ENCODE measurements at places on chromosomes 6 and 20.

DNA sequence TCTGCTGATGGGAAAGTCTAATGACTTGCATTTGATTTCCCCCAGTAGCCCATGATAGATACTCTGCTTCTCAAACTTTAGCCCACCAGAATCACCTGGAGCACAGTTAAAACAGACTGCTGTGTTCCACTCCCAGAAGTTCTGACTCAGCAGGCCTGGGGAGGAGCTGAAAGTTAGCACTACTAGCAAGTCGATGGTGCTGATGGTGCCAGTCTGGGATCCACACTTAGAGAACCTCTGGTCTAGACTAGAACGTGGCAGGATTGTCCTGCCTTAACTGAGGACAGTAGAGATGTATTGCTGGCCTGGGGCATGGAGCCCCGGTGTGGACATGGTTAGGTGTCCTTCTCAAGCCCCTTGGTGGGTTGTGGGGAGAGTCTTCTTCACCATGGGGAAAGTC lies 8.7 kb downstream of the TOX2 start:
- DNase-seq: no peak

GRCh38 chr20:11807054-11808048 lies 110.3 kb upstream of the BTBD3 start:
- peak; percentile 80 for DNase-seq

DNA sequence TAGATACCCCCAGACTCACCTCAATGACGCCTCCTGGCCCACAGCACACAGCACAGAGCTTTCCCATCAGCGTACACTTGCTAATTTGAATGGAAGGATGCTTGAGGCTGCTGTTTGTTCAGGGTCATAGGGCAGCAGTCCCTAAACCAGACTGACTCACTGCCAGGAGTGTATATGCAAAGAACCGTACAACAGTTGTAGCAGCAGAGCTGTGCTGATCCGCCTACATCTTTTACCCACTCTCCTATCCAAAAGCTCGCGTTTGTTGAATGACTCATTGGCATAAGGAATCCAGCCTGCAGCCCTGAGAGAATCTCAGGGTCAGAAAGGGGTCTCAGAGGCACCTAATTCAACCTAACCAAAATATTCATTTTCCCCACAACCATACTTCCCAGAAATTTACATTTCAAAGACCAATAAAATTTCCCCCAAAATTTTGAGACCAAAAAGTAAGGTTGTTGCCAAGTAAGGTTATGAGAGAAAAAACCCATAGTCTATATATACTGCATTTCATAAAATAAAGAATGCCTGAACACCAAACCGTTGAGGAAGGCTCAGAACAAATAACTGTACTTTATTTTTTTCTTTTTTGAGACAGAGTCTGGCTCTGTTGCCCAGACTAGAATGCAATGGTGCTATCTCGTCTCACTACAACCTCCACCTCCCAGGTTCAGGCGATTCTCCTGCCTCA lies 35.3 kb upstream of the CCND3 start:
- peak; percentile 11 for DNase-seq

- no peak for DNase-seq
These were observed 3.9 kb downstream of the FOXQ1 start for GRCh38 chr6:1315560-1316386.

DNA sequence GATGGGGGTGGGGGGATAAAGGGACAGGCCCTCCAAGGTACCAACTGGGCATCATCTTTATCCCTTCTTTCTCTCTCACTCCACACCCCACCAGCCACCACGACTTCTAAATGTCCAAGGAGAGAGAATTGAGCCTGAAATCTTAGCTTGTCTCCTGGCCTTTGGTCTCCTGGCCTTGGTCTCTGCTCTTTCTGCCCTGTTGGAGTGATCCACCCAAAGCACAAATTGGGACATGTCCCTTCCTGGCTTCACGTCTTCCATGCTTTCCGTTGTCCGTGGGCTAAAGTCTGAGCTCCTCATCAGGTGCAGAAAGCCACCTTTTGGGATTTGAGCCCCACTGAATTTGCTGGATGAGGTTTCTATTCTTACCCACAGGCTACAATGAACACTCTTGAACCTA lies 8.4 kb downstream of the ADIG start:
- DNase-seq: no peak

GRCh38 chr6:714100-714499 lies 21.2 kb upstream of the EXOC2 start:
- DNase-seq: no peak

- DNase-seq: no peak
These were observed 146.7 kb upstream of the TAB2 start for GRCh38 chr6:149170564-149171452.

GRCh38 chr6:29851190-29851589 lies 23.6 kb downstream of the HLA-G start:
- no peak for DNase-seq

DNA sequence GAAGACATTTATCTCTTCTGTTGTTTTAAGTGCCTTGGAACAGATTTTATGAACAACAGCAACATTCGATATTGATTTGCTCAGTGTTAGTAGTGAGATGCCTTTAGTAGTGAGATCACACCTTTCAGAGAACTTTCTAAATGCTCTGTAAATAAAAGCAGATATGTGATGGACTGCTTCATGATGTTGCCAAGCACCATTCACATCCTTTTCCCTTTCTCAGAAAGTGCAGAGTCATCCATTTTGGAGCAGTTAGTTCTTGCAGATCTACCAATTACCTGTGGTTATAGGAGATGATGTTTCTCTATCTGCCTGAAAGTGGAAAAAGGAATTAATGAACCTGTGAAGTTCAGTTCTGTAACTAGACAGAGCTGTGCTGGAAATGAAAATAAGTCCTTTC lies 27.0 kb downstream of the CBFA2T2 start:
- no peak for DNase-seq

DNA sequence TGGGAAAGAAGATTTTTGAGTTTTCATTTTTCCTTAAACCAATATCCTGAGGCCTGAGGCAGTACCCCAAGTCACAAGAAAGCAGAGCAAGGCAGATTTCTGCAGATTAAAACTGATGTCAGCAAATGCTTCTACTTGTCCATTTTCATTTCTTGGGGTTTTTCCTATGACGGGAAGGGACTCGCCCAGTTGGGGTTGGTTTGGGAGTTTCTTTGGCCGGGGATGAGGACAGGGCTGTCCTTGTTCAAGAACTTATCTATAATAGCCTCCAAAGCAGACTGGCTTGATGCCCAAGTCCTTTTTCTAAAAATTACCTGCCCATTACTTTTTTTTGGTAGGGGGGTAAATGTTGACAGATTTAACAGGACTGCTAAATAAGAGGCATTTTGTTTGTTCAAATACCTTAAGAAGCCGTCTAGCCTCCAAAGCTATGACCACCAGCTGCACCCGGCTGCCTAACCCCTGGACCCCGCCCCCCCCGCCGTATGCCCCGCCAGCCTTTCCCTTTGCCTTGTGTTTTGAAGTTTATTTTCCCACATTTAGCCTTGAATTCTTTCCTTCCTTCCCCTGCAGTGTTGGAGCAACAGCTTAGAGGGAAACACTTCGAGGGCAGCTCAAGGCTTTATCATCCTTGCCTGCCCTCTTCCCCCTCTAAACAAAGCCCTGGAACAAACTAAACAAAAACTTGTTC lies 2.5 kb downstream of the KCNK5 start:
- DNase-seq: no peak

- DNase-seq: peak; percentile 64
These were observed 7.6 kb upstream of the TMEM14A start for GRCh38 chr6:52663120-52663935.

DNA sequence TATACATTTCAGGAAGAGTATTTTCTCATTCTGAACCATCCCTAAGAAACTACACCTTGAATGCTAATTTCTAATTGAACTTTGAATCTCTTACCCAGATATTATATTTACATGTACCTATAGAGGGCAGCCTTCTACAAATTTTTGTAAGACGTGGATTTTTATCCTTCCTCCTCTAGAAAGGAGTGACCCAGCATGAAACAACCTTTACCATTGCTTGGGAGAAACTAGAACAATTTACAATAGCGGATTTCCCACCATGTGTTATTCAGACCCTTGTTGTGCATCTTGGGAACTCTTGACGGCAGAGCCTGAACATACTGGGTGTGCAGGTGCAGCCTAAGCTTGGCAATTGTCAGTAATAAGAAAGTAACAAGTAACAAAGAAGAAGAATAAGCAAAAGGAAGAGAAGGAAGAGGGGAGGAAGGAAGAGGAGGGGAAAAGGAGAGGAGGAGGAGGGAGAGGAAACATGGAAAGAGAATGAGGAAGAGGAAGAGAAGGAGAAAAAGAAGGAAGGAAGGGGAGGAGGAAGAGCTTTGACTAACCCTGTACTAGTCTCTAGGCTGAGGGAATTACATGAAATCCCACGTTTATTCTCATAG lies 10.8 kb upstream of the TAAR1 start:
- DNase-seq: no peak

DNA sequence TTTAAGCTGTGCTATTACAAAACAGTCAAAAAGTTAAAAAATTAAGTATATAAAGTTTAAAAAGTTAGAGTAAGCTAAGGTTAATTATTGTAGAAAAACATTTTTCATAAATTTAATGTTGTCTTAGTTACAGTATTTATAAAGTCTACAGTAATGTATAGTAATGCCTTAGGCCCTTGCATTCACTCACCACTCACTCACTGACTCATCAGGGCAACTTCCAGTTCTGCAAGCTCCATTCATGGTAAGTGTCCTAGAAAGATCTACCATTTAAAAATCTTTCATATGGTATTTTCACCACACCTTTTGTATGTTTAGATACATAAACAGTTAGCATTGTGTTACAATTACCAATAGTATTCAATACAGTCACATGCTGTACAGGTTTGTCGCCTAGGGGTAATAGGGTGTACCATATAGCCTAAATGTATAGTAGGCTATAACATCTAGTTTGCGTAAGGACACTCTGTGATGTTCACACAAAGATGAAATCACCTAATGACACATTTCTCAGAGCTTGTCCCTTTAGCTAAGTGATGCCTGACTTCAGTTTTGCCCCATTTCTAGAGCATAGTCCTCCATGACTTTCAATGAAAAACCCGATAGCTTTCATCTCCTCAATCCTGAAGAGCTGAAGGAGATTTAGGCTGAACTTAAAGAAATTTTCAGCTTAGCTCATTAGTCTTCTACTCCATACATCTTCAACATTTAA lies 14.9 kb upstream of the HLA-DRA start:
- DNase-seq: no peak

DNA sequence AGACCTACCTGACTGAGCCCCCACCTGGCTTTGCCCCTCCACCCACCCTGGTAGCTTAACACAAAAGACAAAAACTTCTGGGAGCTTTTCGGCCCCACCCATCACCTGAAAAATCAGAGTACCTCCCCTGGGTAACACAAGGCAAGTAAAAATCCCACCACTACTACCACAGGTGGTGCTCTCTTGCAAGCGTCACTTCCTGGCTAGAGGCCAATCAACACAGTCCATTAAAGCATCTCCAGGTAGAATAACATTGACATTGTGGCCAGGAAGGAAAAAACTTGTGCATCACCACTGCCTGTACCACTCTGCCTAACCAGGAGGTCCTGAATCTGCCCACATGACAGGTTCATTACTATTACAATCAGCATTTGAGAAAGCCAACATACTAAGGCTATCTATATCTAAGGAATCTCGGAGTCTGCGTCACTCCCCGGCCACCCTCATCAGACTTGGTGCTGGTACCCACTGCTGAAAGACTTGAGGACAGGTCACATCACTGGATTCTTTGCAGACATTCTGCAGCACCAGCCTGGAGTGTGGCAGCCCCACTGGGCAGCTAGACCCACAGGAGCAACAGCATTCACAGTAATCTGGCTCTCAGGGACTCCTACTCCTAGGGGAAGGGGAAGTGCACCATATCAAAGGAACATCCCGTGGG lies 125.9 kb downstream of the CDK19 start:
- no peak for DNase-seq
